HCEC 1CT (cell line): ENCODE measurements at places on chromosomes 7 and 10.

GRCh38 chr7:29622335-29623265 is 59.0 kb downstream of the PRR15 start:
- DNase-seq, result peak; percentile 97

- DNase-seq, result no peak
Measured at GRCh38 chr10:75651417-75651816, 220.0 kb downstream of the LRMDA start.

DNA sequence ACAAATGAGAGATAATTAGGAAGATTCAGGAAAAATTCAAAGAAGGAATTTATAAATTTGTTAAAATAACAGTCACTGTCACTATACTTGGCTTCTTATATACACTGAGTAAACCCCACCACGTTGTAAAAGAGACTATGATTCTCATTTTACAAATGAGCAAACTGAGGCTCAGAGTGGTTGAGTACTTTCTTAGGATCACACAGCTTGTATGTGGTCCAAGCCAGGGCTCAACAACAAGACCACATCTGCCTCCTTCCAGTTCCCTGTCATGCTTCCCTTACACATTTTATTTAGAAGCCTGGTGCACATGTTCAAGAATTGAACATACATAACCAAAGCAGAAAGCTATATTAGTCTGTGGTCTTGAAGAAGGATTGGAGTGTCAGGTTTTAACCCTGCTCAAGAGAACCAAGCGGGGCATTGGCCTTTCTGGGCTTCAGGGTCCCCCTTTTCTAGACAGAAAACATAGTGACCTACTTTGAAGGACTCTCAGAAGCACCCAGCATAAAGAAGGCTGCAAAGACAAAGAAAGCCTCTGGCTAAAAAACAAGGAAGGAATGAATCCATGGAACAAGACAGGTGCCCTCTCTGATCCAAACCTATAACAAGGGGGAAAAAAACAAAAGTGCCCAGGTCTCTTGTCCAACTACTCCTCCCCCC is 846 bp downstream of the MRLN start:
- DNase-seq, result no peak

GRCh38 chr7:27586825-27587224 is 75.9 kb downstream of the HIBADH start:
- DNase-seq, result no peak

- DNase-seq, result no peak
Measured at GRCh38 chr10:132912225-132912712, 30.1 kb downstream of the CFAP46 start.
